Activated T-helper 17 cell treated with anti-CD3 and anti-CD28 coated beads, Interleukin-2, amount 50 U/mL, for 72 hours (primary cell): ENCODE measurements at places on chromosomes 7 and 10. TPM values are rescaled to one million over a fixed set of nuclear protein-coding genes. Genes with fewer than 3 reads are reported as not detected.

- no peak for ATAC-seq
Observed at GRCh38 chr7:121744319-121744718, 128.6 kb upstream of the PTPRZ1 start.

DNA sequence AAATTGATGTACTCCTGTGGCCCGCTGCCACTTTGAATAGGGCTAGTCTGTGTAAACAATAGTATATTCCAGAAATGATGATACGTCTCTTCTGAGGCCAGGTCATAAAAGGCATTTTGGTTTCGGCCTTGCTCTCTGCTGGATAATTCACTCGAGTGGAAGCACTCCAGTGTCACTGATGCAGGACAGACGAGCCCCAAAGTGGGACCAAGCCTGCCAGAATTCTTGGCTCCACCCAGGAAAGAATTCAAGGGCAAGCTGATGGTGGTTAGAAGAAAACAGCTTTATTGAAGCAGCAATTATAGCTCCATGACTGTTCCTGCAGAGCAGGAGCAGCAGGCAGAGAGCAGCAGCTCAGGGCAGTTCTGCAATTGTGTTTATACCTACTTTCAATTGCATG, 717.6 kb downstream of the GRM8 start:
- no peak for ATAC-seq

DNA sequence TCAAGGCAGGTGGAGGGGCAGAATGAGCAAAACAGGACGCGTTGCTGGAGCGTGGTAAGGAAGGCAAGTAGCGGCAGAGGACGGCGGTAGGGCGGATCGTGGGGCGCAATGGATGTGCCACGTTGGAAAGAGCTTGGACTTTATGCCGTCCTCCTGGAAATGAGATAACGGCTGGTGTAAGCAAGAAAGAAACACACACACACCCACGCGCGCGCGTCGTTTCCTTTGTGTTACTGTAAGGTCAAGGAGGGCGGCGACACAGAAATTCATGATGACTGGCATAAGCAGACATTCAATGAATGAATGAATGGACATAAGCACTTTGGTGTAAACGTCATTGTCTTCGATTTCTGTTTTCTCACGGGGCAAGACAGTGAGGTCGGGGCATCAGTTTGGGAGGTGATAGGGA, 683 bp upstream of the ENTPD7 start:
- peak; percentile 64 for ATAC-seq

DNA sequence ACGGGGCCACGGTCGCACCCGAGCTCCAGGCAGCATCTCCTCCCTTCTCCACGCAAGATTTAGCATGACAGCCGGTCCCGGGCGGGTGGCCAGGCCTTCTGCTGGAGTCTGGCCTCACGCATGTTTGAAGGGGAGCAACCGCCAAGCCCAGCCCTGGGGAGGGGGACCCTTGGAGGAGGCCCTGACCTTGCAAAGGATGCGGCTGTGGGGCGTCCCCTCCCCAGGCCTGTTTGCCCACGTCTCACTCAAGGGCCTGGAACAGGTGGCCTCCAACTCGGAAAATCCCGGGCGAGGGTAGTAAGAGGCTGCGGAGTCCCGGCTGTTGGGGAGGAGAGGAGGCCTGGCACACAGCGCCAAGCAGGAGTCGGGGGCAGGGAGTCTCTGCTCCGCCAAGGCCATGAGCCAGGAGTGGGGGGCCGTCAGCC, 50.6 kb upstream of the DPYSL4 start:
- no peak for ATAC-seq

DNA sequence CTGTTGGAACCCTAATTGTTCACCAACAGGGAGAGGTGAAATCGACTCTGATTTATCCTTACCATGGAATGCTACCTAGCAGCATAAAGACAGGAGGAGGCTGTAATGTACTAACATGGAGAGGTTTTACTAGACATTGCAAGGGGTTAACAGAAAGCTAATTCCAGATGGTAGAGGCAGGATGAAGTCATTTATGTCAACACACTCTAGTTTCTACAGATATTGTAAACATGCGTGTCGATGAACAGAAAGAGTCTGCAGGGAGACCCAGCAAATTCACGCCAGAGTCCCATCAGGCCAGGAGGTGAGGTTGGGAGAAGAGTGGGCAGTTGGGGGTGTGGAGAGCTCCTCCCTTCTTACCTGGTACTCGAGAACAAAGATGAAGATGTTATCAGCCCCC, 7.0 kb downstream of the NPC1L1 start:
- no peak for ATAC-seq

DNA sequence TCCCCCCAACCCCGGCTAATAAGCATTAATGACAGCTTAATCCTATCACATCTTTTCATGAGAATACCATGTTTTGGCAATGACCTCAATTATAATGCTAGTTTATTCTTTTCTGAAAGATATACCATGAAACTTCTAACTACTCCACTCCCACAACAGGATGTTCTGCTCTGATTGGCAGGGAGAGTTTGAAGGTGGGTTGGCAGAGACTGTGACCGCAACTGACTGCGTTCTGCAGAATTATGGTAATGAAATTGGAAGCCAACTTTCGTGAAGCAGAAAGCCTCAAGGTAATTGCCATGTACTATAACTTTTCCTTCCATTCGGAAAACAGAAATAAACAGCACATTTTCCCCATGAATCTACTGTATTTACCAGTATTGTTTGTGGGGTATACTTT, 288.2 kb upstream of the SEMA3D start:
- ATAC-seq: no peak

GRCh38 chr7:784971-785370, 47.3 kb upstream of the SUN1 start:
- no peak for ATAC-seq

Gene GFRA1
- total RNA-seq: not detected

Gene HECTD2
- total RNA-seq: 4.0 TPM

DNA sequence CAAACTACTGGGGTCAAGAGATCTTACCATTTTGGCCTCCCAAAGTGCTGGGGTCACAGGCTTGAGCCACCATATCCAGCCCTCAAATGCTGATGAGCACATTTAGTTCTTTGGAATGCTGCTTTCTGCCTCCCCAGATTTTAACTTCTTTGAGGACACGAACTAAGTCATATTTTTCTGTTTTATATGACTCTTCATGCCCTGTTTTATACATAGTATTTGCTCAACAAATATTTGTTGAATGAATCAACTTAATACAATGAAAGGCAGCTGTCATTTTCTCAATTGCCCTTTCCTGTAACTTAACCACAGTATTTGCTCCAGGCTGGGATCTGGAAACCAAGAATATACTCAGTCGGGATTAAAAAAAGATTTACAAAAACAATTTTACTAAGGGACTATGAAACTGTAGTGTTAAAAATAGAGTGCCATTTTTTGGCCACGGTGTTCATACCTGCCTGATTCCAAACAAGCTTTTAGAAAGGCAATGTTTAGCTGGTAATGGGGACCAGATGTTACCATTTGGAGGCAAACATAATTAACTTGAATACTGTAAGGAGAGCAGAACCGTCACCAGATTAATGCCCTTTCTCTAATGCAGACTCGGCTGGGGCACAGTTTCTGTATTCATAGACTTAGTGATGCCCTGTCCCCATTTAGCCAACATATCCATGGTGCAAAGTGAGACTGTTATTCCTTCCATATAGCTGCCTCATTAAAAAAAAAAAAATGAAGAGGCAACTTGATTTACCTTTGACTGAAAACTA, 117.6 kb downstream of the NRP1 start:
- no peak for ATAC-seq
